ENCODE measurements at places on chromosomes 6 and 20. TPM values are rescaled to one million over a fixed set of nuclear protein-coding genes. Genes with fewer than 3 reads are reported as not detected.

BAK1 gene
- total RNA-seq: 15.3 TPM

FANCE gene
- 8.1 TPM for total RNA-seq

TBX18 gene
- total RNA-seq: 31.8 TPM

ECT2L gene
- total RNA-seq: 1.1 TPM

MOCS1 gene
- 75.0 TPM for total RNA-seq

COL11A2 gene
- 4.3 TPM for total RNA-seq

GDAP1L1 gene
- total RNA-seq: not detected

OR2J1 gene
- total RNA-seq: not detected

MAP3K5 gene
- 64.5 TPM for total RNA-seq

FAXC gene
- 0.87 TPM for total RNA-seq

BPIFB2 gene
- total RNA-seq: not detected

RRAGD gene
- 21.3 TPM for total RNA-seq

HLA-G gene
- not detected for total RNA-seq

BMP2 gene
- 20.4 TPM for total RNA-seq

NHLRC1 gene
- 4.6 TPM for total RNA-seq

NDRG3 gene
- total RNA-seq: 20.9 TPM

DDO gene
- 0.59 TPM for total RNA-seq

BPI gene
- not detected for total RNA-seq

TMEM151B gene
- 0.42 TPM for total RNA-seq

ATP5F1E gene
- total RNA-seq: 15.1 TPM

GPLD1 gene
- total RNA-seq: 3.6 TPM

PRSS16 gene
- total RNA-seq: not detected

GTSF1L gene
- total RNA-seq: not detected

PRRT1 gene
- total RNA-seq: 0.87 TPM

HS3ST5 gene
- total RNA-seq: not detected

LAMP5 gene
- total RNA-seq: 0.44 TPM

PLCB4 gene
- 36.9 TPM for total RNA-seq

ZNF512B gene
- total RNA-seq: 14.1 TPM

ZNF334 gene
- total RNA-seq: 5.1 TPM

Measured in tibial nerve (tissue), 4 donors.